ENCODE measurements at places on chromosomes 1 and 21.

GRCh38 chr1:234217316-234217840, 155.9 kb upstream of the COA6 start:
- no peak for DNase-seq

DNA sequence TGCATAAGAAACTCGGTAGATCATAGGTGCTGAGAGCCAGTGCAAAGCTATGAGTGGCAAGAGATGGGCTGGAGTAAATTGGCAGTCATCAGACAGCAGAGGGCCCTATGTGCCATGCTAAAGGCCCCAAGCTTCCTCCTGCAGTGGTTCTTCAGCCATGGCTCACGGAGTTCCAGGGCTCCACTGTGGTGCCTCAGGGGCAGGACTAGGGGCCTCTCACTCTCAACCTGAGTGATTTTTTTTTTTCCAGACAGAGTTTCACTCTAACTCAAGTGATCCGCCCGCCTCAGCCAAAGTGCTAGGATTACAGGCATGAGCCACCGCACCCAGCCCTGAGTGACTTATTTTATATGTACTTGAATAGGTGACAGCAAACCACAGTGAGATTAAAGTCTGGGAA, 10.4 kb upstream of the GJA8 start:
- DNase-seq = no peak

DNA sequence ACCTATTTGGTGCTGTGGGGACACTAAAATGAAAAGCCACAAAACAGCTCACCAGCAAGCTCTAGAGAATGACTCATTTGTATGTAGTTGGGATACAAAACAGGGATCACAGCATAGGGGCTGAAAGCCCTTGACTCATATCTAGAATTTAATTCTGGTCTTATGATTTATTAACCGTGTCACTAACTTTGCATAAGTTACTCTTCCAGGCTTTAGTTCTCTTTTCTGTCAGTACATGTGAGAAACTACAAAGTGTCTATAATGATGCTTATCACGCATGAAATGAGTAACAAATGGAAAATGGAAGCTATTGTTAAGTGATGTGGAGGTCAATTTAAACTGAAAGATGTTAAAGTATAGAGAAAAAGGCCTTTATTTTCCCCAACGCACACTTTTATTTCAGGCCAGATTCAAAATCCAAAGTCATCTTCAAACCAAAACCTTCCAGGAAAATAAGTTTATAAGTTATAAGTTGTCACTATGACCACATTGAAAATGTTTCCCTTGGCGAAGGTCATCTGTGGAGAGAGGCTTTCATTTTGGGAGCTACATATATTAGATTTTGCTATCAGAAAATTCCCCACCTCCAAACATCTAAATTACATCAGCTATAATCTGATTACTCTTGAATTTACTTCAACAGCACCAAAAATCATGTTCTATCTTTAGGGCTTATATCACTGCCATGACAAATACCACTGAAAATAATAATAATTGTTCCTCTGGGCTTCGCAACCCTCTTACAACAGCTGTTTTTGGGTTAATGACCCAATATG, 430.5 kb downstream of the MRPL39 start:
- no peak for DNase-seq

DNA sequence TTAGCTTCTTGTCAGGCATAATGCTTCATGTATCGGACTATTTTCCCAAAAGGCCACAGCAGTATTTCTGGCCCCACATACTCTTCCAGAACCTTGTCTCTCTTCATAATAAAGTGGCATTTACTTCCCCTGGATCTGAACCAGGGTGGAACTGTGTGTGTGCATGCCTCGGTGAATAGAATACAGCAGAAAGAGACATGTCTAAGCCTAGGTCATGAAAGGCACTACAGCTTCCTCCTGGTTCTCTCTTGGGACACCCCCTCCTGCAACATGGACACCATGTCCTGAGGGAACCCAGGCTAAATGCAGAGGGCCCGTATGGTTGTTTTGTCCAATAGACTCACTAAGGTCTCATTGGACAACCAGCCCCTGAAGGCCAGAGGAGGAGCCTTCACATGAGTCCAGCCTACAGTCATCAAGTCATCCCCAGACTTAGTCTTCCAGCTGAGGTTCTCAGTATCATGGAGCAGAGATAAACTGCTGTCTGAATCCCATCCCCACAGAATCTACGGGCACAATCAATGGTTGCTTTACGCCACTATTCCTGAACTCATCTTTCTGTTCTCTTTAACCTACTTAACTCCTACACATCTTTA, 35.0 kb downstream of the USP24 start:
- DNase-seq = no peak

- DNase-seq = no peak
Observed at GRCh38 chr1:20974951-20975350, 187.8 kb upstream of the HP1BP3 start.

DNA sequence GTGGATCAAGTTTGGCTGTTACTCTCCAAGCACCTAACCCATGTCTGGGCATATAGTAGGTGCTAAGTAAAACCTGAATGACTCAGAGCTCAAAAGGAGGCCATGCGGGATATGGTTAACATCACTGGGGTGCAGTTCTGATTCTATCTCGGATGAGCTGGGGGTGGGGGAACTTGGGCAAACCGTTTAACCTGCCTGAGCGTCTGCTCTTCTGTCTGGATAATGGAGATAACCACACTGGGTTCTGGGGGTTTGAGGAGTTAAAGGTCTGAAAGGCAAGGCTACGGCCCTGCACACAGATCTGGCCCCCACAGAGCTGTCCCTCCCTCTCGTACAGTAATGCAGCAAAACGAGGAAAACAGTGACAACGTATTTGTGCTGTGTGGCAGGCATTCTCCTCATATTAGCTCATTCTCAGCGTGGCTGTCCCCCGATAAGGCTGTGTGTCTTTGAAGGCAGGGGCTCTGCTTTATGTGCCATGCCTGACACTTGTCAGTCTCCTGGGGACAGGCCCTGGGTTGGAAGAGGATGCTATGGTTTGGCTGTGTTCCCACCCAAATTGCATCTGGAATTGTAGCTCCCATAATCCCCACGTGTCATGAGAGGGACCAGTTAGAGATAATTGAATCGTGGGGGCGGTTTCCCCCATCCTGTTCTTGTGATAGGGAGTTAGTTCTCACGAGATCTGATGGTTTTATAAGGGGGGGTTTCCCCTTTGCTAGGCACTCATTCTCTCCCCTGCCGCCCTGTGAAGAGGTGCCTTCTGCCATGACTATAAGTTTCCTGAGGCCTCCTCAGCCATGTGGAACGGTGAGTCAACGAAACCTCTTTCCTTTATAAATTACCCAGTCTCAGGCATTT, 6.8 kb upstream of the ALDH4A1 start:
- no peak for DNase-seq

All from CD8-positive, alpha-beta memory T cell (primary cell).